CD4-positive, alpha-beta memory T cell (primary cell): ENCODE measurements at places on chromosomes 6 and 20.
A peak's percentile ranks its signal among the peaks of the same experiment; 100 is the strongest.

GRCh38 chr20:36613974-36614373, 8.4 kb downstream of the RAB5IF start:
- DNase-seq: no peak

- DNase-seq: no peak
Measured at GRCh38 chr6:138752017-138752416, 21.6 kb upstream of the CCDC28A start.

DNA sequence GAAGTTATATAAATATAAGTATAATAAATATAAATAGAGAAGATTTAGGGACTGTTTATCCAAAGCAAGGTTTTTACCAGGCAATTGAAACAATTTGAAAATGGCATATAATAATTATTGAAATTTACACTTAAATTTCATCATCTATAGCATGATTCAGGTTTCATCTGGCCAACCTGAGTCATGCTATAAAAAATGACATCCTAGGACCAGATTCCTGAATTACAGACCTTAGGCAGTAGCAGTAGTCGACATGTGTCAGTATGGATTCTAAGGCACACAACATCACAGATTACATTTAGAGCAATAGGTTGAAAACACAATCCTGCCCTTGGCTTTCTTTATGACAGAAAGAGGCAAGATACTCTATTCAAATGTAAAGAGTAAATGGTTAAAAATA, 592.3 kb downstream of the PHF3 start:
- DNase-seq: no peak

DNA sequence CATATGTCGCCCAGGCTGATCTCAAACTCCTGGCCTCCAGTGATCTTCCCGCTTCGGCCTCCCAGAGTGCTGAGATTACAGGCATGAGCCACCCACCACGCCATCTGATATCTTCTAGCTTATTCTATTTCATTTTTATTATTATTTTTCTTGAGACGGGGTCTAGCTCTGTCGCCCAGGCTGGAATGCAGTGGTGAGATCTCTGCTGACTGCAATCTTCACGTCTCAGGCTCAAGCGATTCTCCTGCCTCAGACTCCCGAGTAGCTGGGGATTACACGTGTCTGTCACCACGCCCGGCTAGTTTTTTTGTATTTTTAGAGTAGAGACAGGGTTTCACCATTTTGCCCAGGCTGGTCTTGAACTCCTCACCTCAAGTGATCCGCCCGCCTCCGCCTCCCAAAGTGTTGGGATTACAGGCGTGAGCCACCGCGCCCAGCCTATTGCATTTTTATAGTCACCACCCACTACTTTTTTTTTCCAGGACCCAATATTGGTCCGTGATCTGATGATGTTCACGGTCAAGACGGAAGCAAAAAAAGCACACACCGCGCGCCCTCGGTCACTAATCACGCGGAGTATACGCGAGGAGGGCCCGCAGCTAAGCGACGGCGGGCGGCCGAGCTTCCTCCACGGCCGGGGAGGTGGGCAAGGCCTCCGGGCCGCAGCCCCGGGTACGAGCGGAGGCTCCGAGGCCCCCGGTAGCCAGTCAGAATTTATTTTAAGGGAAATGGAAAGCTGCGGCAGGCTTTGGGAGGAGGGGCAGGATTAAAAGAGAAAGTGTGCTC, 1.1 kb upstream of the LSM14B start:
- DNase-seq: no peak

DNA sequence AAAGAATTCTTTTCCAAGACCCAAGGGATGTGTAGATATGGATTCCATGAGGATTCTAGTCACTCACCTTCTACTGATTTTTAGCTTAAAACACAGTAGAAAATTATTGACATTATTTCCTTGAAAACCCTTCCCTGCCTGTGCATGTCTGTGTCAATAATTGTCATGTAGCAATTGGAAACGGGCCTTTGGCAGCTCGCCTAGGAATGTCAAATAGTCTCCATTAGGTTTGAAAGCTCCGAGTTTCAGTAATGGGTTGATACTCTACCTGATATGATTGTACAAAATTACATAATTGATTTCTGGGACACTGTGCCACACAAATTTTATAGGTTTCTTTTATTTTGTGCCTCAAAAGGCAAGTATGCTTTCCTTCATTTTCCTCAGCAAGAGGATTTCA, 515.2 kb upstream of the ARID1B start:
- no peak for DNase-seq

- DNase-seq: no peak
Measured at GRCh38 chr6:33967966-33968724, 164.3 kb upstream of the MLN start.

DNA sequence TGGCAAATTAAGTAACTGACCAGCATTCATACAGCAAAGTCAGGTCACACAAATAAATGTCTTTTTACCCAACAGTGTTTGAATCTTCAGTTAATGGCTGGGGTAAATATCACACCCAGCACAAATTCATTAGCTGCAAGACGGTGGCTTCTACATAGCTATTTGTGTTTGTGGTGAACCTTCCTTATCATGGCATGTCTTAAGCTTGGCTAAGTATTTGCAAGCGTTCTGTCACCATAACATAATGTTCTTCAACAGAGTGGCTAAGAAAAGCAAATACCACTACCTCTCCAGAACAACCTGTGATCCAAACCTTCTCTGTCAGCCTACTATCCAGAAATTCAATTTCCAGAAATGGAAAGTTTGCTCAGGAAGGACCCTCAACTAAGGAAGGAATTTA, 255.6 kb upstream of the TAB2 start:
- no peak for DNase-seq

- DNase-seq: peak; percentile 71
Measured at GRCh38 chr6:14857501-14857900, 388.4 kb upstream of the JARID2 start.

DNA sequence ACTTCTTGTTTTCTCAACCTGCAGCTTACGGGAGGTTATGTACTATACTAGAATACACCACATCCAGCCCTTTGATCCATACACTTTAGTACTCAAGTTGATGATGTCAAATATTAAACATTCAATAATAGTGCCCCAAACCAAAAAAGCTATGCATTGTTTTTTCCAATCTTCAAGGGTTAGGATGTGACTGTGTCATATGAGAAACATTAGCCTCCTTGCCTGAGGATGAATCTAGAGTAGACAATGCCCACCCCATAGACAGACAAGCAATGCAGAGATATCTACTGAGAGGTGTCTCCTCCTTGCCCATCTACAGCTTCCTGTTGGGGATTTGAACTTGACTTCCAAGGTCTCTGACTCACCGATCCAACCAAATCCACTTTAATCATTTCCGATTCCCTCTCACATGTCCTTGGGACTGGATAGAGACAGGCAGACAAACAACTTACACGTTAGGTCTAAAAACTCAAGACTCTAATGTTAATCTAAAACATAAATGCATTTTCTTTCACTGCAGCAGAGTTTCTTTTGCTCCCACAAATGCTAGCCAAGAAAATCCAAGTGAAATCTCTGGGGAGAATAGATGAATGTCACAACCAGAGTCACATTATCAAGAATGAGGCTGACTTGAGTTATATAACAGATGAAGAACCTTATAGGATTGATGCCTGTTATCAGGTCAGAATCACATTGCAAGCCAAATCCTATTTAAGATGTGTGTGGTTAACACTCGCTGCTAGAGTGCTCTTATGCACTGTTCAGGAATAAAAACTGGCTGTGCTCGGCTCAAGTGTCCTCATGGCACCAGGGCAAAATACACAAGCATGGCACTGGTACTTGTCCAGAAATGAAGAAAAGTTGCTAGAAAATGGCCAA, 75.5 kb upstream of the TNFAIP3 start:
- DNase-seq: no peak

GRCh38 chr6:70714716-70715257, 47.1 kb downstream of the SMAP1 start:
- no peak for DNase-seq

- DNase-seq: no peak
Measured at GRCh38 chr20:5642155-5642981, 107.8 kb upstream of the SHLD1 start.

- no peak for DNase-seq
Measured at GRCh38 chr20:49286689-49287551, 9.1 kb upstream of the ZNFX1 start.
